ENCODE measurements at places on chromosomes 12 and 14.

- DNase-seq = no peak
These were observed 3.4 kb downstream of the B4GALNT3 start for GRCh38 chr12:462936-463705.

DNA sequence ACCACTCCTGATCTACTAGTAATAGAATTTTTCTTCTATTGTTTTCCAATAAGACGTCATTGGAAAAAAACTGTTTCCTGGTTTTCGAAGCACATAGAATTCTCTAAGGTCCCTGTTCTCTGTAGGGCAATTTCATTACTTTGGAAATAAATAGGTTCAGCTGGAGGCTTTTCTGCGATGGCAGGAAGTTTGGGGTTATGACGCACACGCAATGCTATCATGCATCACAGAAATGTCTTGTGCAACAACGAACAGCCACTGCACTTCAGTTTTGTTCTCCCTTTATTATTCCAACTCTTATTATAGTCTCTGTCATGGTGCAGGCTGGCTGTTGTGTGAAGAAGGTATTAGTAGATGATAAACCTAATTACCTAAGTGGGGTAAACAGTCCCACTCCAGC lies 59.0 kb downstream of the KCNK10 start:
- no peak for DNase-seq

- DNase-seq = no peak
These were observed 251.2 kb downstream of the ACSS3 start for GRCh38 chr12:81329085-81329484.

- no peak for DNase-seq
These were observed 22.2 kb downstream of the IFNG start for GRCh38 chr12:68137335-68137830.

- DNase-seq = no peak
These were observed 4.3 kb downstream of the RIMBP2 start for GRCh38 chr12:130711756-130712155.

GRCh38 chr14:66403183-66403582 lies 83.0 kb upstream of the CCDC196 start:
- no peak for DNase-seq

- DNase-seq = no peak
These were observed 60.5 kb downstream of the GPATCH2L start for GRCh38 chr14:76212242-76212641.

GRCh38 chr14:106038263-106038662 lies 511.9 kb downstream of the TMEM121 start:
- no peak for DNase-seq

DNA sequence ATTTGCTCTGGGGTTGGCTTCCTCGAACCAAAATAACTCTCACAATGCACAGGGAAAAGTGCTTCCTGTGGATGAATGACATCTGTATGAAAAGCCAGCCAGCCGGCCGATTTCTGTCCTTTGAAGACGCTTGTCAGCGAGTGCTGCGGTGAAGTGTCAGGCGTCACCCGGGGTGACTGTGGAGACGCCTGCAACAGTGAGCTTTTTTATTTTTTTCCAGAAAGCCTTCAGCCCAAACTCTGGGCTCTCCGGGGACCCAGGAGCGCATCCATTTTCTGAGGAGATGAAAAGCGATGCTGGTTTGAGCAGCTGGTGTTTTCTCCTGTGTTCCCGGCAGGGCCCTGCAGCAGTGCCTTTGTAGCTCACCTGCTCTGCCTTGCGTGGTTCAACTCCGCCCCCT lies 147.9 kb upstream of the MYL2 start:
- DNase-seq = no peak

- no peak for DNase-seq
These were observed 20.5 kb downstream of the GALNT6 start for GRCh38 chr12:51370667-51371066.

- DNase-seq = no peak
These were observed 1.1 kb downstream of the MSRB3 start for GRCh38 chr12:65279369-65280112.

DNA sequence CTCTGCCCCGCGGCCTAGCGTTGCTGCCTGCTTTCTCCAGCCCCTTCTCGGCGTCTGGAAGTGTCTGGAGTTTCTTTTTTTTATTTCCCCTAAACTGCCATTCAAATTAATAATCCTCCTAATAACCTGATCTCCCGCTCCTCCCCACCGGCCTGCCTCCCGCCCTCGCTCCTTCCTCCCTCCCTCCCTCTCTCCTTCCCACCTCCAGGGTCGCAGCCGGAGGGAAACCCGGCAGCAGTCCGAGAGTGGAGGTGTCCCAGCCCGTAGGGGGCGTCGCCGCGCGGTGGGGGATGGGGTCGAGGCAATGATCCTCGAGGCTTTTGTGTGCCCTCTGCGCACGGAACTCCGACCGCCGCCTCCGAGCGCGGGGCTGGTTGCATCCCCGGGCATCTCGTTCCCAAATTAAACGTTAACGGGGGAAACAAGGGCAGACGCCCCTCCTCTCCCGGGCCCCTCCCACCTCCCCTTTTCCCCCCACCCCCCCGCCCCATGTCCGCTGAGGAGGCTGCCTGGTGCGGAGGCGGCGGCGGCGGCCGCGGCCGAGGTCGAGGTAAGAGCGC lies 1.0 kb upstream of the SOCS2 start:
- peak; percentile 50 for DNase-seq

GRCh38 chr12:63787306-63787705 lies 7.6 kb downstream of the RXYLT1 start:
- no peak for DNase-seq

DNA sequence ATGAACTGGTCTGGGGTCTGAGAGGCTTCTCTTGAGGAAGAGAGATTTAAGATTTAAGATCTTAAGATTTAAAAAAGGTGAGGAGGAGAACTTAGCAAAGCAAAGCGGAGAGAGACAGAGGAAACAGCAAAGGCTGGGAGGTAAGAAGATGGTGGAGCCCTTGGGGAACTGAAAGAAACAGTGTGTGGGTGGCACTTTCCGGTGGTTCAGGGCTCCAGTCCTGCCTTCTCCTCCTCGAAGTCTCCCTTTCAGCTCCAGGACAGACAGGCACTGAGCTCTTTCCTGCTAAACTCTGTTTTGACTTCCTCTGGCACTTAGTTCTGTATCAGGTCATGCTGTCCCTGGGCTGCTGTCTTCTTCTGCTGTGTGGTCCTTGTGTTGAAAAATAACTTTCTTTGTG lies 298.7 kb upstream of the SRRM4 start:
- DNase-seq = no peak

GRCh38 chr12:67981287-67982162 lies 7.7 kb upstream of the IFNG-AS1 start:
- DNase-seq = peak; percentile 11

GRCh38 chr12:105888696-105889095 lies 250.1 kb downstream of the NUAK1 start:
- no peak for DNase-seq

DNA sequence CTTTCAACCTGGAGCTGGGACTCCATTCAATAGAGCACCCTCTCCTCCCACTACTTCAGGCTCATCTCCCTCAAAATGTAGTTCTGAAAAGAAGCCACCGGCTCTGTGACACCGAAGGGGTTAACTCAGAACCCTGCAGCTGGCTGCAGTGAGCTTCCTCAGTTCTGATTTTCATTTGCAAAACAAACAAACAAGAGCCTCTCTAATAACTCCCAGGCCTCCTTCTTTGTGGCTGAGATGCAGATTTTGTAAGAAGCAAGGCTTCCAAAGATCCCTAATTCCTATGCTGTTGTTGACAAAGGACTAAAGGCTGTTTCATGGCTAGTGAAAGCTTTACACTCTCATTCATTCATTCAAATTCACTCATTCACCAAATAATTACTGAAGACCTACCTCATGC lies 333.4 kb upstream of the TBX3 start:
- no peak for DNase-seq

DNA sequence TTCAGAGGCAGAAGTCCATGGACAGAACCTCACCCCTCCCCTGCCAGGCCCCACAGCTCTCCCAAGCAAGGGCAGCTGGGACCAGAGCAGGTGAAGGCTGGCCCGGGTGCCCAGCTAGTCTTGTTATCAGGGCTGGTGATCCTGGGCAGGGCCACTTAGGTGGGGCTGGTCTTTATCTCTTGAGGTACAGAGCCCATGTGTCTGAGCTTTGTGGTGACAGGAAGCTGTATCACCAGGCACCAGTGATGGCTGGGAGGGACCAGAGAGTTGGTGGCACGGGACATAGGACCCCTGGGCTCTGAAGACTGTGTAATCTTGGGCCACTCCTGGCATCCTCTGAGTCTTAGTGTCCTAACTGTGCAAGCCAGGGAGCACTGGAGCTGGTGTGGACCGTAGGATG lies 12.8 kb upstream of the HPD start:
- no peak for DNase-seq

- DNase-seq = no peak
These were observed 127.6 kb downstream of the ANO6 start for GRCh38 chr12:45343269-45344051.

DNA sequence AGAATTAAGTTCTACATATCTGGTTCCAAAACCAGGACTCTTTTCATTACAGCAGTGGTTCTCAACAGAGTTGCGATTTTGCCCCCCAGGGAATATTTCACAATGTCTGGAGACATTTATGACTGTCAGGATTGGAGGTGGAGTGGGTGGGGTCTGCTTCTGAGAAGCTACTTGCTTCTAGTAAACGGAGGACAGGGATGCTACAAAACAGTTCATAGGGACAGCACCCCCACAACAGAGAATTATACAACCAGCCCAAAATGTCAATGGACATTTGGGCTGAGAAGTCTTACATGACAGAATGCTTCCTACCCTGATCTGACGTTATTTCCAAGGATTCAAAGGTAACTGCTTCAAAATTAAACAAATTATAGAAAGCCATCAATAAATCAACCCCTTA lies 739 bp upstream of the SPATA7 start:
- no peak for DNase-seq

GRCh38 chr12:10614056-10614370 lies 604 bp upstream of the MAGOHB start:
- DNase-seq = no peak

DNA sequence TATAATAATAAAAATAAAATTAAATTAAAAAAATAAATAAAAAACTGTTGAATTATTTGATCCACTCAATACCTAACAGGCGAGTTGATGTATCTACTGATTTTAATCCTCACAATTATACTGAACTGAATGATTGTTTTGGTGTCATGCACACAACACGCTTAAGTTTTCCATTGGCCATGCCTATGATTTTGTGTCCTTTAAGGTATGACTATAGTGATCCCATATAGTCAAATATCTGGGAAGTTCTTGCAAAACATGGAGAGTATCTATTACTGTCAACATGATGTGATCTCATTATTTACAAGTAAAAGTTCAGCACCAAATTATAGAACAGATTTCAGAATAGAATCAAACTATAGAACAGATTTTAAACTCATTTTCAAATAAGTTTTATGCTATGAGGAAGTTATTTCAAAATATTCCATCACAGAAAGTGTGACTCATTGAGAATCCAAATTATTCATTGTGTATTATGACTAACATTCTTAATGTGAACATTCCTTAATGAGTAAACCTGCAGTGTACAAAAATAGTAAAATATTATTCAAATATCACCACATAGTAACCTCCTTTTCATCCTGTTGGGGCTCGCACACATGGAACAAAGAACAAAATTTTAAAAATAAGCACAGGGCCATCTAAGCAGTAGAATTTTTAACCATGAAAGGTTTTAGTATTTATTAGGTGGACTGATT lies 190.4 kb downstream of the SLC25A21 start:
- DNase-seq = peak; percentile 1

DNA sequence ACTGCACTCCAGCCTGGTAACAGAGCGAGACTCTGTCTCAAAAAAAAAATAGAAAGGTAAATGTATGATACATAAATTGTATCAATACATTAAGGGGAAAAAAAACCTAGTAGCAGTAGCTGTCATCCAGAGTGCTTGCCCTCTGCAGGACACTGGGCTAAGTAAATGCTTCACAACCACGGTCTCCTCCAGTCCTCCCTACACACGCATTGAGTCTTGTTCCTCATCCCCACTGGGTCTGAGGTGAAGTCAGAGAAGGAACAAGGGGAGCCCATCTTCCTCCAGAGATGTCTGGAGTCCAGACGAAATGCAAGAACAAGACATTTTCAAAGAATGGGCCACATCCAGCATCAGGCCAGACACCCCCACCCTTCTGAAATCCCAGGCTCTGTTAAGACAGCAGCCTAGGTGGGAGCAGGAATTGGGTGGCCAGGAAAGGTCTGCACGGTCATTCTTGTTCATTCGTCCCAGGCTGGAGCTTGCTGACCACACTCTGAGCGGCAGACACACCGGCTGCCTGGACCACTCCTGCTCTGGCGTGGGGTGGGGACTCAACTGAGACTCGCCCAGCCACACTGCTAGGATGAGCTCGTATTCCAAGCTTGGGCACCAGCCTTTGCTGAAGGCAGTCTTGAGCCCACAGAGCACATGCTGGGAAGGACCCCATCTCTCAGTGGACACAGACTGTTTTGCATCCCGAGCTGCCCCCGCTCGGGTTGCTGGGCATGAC lies 45.5 kb downstream of the CHGA start:
- DNase-seq = no peak

- no peak for DNase-seq
These were observed 23.7 kb upstream of the SLC2A3 start for GRCh38 chr12:7959701-7960121.

GRCh38 chr14:105283899-105284298 lies 16.9 kb downstream of the BRF1 start:
- DNase-seq = no peak

DNA sequence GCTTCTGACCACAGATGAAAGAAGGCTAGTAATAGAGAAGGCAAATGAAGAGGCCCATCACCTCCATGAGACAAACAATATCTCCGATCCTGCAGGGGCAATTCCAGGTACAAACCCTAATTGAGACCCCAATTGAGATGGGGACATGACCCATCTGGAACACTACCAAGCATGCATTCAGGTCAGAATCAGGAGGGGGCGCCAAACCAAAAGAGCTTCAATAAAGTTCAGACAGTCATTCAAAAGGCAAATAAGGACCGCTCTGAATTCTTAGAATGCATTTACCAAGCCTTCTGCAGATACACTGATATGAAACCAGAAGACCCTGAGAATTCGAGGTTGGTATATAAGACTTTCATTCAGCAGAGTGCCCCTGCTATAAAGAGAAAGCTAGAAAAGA lies 10.2 kb upstream of the EDDM3B start:
- no peak for DNase-seq

- no peak for DNase-seq
These were observed 60.1 kb downstream of the SEL1L start for GRCh38 chr14:81473456-81474147.

DNA sequence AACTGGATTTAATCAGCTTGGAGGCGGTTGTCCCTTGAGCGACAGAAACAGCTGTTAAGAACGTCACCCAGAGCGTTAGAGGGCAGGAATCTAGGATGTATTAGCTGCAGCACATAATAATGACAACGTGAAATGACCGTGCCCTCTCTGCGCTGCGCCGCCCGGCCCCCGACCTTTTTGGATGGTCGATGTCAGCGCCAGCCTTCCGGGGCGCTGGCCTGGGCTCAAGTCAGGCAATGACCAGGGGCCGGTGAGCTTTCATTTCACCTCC lies 427 bp upstream of the TMEM120B start:
- no peak for DNase-seq

GRCh38 chr14:92263681-92264080 lies 59.3 kb upstream of the SLC24A4 start:
- no peak for DNase-seq
